T-helper 2 cell (primary cell): ENCODE measurements at places on chromosomes 7 and 10.

- no peak for DNase-seq
Observed at GRCh38 chr7:26724795-26725194, 139.6 kb downstream of the SKAP2 start.

- no peak for DNase-seq
Observed at GRCh38 chr10:17001961-17002749, 127.5 kb downstream of the CUBN start.

DNA sequence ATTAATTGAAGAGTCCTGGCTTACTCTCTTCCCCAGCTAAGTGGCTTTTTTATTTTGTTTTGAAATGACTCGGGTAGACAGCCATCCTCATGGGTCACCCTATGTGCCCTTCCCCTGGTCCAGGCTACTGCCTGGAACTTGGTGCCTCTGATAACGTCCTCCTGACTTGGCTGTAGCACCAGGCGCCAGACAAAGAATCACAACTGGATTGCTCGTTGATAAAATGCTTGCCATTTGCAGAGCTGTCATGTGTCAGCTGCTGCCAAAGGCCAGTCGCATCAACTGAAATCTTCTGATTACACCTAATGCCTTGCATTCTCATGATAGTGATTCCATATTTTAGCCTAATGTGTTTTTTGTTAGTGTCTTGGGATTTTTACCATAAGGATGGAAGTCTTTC, 27.4 kb upstream of the ABLIM1 start:
- DNase-seq, result no peak

- DNase-seq, result no peak
Observed at GRCh38 chr7:150626696-150627095, 5.5 kb downstream of the GIMAP6 start.
